NK-92 treated with Interleukin-12 subunit alpha and Interleukin-12 subunit beta, amount 100 ng/mL, for 24 hours (cell line): ENCODE measurements at places on chromosomes 2 and 18.

- DNase-seq, result no peak
Observed at GRCh38 chr2:225069477-225069876, 27.2 kb upstream of the DOCK10 start.

- DNase-seq, result no peak
Observed at GRCh38 chr2:177180269-177181000, 32.2 kb upstream of the HNRNPA3 start.

DNA sequence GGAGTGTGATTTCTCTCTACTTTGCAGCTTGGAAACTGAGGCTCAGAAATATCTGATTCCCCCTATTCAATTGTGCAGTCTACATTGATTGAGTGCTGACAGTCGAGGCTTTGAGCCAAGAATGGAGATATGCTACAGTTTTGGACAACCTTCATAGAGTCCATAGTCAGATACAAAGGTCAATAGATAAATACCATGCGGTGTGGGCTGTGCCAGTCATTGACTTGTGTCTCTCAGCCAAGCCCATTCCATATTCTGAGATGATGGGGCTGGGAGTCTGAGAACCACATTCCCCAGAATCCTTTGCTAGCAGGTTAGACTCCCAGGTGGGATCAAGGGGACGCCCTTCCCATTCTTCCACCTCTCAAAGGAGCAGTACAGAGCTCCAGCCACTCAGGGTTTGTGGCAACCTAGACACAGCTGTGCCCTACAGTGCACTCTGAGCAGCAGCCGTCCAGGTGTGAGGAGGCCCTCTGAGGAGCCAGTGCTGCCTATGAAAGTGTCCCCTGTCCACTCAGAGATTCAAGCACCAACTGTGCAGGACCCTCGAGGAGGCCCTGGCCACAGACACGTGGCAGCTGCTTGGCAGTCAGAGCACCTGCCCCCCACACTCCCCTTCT lies 348.3 kb downstream of the CYRIA start:
- DNase-seq, result no peak

GRCh38 chr2:168169097-168169745 lies 78.2 kb downstream of the STK39 start:
- DNase-seq, result no peak

DNA sequence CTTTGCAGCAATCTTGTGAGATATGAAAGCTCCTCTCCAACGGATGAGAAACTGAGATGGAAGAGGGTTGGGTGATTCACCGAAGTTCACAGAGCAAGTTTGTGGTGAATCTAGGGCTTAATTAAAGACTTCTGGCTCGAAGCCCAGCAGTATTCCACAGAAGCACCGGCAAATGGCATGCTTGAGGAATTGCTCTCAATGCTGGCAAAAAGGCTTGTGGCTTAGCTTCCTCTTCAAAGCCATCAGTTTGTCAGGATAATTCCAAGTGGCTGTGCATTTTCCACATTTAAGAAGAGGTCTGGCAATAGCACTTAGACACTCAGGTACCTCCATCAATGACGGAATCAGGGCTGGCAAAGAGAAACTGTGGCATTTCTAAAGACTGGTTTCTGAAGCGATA lies 98.7 kb upstream of the SLC66A3 start:
- DNase-seq, result no peak

GRCh38 chr2:15120631-15121030 lies 440.5 kb downstream of the NBAS start:
- no peak for DNase-seq

DNA sequence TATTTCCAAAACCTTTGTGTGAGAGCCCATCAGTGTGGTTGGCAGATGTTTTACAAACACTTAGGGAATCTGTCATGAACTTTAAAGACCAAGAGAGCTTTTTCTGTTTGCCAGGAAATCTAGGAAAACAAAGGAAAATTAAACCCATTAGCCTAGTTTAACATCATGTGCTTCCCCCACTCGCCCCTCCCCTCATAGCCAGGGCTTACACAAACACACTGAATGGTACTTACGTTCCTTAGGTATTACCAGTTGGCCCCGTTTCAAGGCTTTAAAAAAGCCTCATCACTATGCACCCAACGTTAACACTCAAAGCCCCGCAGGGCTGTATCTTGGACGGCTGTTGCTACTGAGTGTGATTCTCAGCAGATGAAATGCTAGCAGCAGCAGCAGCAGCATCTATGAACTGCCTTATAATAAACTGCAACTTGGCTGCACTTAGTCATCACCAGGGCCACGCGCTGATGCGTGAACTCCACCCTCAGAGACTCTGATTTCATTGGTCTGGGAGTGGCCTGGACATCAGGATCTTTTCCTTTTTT lies 20.1 kb upstream of the TTC39C start:
- peak; percentile 4 for DNase-seq

GRCh38 chr2:191675807-191676721 lies 1.9 kb upstream of the NABP1 start:
- DNase-seq, result peak; percentile 50

GRCh38 chr2:64211276-64211921 lies 67.2 kb upstream of the PELI1 start:
- no peak for DNase-seq
